ENCODE measurements at places on chromosomes 13 and 19.

- peak; percentile 65 for DNase-seq
Measured at GRCh38 chr19:17555929-17556813, 722 bp downstream of the COLGALT1 start.

DNA sequence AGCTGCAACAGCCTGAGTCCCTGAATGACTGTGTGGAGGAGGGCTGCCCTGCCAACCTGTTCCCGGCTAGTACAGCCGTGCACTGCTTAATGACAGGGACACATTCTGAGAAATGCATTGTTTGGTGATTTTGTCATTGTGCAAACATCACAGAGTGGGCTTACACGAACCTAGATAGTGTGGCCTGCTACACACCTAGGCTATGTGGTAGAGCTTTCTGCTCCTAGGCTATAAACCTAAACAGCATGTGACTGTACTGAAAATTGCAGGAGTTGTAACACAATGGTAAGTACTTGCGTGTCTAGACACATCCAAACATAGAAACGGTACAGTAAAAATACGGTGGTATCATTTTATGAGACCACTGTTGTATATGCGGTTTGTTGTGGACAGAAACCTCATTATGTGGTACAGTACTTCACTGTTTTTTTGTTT, 35.0 kb downstream of the VASP start:
- DNase-seq = no peak

DNA sequence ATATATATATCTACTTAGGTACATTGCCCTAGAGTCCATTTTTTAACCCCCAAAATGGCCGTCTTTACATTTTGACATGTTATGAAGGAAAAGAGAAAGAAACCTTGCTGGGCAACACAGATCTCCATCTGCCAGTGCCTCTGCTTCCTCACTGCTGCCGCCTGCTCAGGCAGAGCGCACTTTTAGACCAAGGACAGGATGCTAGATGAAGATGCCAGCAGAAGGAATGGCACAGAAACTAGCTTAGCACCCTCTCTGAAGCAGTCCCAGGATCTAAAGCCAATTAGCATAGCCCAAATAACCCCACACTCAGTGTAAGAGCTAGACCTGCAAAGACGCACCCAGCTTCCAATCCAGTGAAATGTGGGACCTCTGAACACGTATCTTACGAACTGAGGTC, 111.9 kb downstream of the RXFP2 start:
- DNase-seq = no peak

DNA sequence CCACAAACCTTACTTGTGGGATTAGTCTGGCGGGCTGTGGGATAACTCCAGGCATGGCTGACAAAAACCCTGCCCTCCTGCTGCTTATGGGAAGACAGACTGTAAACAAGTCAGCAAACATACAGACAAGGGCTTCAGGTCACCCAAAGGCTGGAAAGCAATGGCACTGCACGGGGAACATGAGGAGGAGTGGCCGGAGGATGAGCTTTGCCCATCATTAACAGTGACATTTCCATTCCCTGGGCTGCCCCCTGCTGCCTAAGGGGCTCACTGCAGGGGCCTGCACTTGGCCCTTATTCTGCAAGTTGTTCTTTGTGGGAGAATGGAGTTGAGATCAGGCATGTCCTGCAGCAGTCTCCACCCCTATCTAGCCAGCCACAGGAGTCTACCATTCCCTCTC, 91.3 kb downstream of the UQCRFS1 start:
- no peak for DNase-seq

DNA sequence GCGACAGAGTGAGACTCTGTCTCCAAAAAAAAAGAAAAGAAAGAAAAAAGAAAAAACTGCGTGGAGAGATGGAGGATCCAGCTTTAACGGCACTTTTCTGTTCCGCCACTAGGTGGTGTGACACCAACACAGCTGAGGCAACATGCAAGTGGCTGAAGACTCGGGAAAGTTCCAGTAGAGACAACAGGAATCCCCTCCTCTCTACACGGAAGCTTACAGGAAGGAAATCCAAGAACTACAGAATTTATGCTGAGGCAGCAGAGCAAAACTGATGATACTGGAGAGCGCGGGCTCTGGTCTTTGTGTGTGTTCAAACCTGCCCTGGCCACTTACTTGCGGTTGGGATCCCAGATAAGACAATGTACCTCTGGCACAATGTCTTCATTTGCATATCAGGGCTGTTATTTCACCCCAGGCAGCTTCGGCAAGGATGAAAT, 9.9 kb downstream of the RANBP3 start:
- DNase-seq = peak; percentile 80

DNA sequence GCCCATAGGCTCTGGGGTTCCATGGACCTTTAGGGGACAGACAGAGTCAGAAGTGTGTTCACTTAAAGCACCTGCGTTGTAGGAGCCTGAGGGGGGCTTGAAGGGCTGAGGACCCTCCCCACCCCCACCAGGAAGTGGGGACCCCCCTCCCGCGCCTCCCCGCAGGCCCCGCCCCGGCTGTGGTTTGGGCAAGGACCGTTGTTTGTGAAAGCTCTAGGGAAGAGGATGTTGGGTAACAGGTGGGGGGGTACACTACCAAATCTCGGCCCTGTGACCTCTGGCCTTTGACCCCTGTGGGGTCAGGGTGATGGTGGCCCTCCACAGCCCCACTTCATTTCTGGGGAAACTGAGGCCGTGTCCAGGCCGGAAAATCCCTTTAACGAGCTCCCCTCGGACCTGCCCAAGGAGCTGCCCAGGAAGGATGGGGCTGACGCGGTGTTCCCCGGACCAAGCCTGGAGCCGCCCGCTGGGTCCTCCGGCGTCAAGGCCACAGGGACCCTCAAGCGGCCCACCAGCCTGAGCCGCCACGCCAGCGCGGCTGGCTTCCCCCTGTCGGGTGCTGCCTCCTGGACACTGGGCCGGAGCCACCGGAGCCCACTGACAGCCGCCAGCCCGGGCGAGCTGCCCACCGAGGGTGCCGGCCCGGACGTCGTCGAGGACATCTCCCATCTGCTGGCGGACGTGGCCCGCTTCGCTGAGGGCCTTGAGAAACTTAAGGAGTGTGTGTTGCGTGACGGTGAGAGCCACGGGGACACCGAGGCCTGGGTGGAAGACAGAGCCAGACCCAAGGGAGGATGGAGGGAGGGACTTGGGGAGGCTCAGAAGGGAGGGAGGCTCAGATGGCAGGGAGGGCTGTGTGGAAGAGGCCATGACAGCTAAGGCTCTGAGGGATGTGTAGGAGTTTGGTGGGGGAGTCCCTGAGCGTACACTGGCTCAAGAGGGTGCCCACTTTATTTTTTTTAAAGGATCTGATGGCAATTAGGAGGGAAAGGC, 1.3 kb downstream of the ARHGAP45 start:
- no peak for DNase-seq

GRCh38 chr13:98916403-98916802, 61.5 kb downstream of the DOCK9 start:
- DNase-seq = no peak

GRCh38 chr13:51520524-51520923, 63.7 kb upstream of the WDFY2 start:
- no peak for DNase-seq

- no peak for DNase-seq
Measured at GRCh38 chr19:54952591-54953344, 5.4 kb upstream of the NLRP7 start.

Data from D341Med (cell line).